Fibroblast of the aortic adventitia (primary cell): ENCODE measurements at places on chromosomes 6 and 20. TPM values are rescaled to one million over a fixed set of nuclear protein-coding genes. Genes with fewer than 3 reads are reported as not detected.

DNA sequence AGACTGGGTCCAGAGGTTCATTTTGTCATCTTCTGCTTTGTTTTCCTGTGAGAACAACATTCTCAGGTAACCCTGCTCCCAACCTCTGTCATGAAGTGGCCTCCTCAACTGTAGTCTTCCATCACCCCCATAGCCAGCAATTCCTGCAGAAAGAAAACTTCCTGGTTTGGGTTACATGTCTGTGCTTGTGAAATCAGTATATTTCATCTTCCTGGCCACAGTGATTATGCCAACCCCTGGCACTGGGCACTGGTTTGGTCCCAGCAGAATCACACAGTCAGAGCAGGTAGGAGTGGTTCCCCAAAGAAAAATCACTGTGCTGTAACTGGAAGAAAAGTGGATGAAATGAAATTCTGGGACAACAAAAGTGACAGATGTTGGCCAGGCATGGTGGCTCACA, 52.5 kb downstream of the CRYBG1 start:
- DNase-seq = no peak

- DNase-seq = no peak
Observed at GRCh38 chr6:167323111-167323510, 1.8 kb upstream of the TTLL2 start.

- DNase-seq = peak; percentile 12
Observed at GRCh38 chr6:21845439-21846140, 252.0 kb downstream of the SOX4 start.

GRCh38 chr20:63968136-63968927, 1.4 kb downstream of the ZNF512B start:
- DNase-seq = no peak

- no peak for DNase-seq
Observed at GRCh38 chr6:170056278-170056711, 234.6 kb downstream of the DLL1 start.

- DNase-seq = peak; percentile 45
Observed at GRCh38 chr6:56073761-56074160, 173.6 kb downstream of the COL21A1 start.

GRCh38 chr6:4948781-4949450, 54.9 kb downstream of the RPP40 start:
- DNase-seq = no peak

- peak; percentile 23 for DNase-seq
Observed at GRCh38 chr6:159217595-159218275, 48.5 kb downstream of the FNDC1 start.

- DNase-seq = no peak
Observed at GRCh38 chr6:87702589-87702945, 534 bp upstream of the AKIRIN2 start.

GRCh38 chr6:71287038-71287437, 1.6 kb upstream of the OGFRL1 start:
- DNase-seq = no peak

Gene EGFL8
- total RNA-seq = 0.16 and 0.72 TPM in 2 replicates

GRCh38 chr20:63372971-63373885, 12.1 kb upstream of the CHRNA4 start:
- DNase-seq = no peak

Gene ADGRB3
- 0.33 and 1.4 TPM in 2 replicates for total RNA-seq

GRCh38 chr6:30612687-30613248, 4.3 kb downstream of the PPP1R10 start:
- peak; percentile 57 for DNase-seq

DNA sequence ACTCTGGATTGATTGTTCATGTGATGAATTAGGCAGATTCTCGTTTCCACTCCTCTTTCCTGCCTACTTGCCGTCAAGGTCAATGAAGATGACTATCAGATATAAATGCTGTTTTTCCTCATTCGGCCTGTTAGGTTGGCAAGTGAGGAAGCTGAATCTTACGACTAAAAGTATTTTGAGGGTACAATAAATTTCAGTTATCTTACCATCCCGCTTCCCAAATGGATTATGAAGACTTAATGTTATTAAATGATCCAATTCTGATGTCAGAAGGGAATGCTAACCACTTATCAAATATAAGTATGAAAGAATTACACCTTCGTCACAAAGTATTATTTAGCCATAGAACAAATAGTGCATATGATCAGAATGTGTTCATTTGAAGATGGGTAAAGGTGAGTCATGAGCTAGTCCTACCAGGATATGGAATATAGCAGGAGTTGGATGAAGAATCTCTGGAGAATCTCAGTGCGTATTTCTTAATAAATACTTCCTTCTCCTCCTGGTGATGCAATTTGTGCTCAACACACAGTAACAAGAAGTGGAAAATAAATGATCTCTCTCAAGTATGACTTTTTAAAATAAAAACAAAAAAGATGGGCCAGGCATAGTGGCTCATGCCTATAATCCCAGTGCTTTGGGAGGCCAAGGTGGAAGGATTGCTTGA, 4.6 kb downstream of the GPLD1 start:
- no peak for DNase-seq

GRCh38 chr20:17679941-17680835, 1.9 kb downstream of the RRBP1 start:
- peak; percentile 81 for DNase-seq

GRCh38 chr6:33904050-33904746, 100.4 kb upstream of the MLN start:
- no peak for DNase-seq

DNA sequence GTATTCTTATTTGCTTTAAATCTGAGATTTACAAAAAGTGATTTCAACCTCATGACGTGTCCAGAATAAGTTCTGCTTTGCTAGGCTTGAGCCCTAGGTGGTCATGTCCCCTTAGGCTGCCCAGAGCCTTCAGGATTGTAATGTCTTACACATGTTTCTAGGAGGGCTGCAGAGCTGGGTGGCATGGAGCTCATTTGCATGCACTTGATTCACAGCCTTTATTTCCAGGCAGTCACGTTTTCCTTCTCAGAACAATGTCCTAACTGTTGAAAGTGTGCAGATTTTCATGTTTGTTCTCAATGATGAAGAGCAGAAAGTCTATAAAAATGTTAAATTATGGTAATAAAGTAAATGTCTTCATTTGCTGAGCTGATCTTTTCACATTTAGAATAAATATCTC, 448.6 kb upstream of the SOX4 start:
- DNase-seq = no peak

- peak; percentile 45 for DNase-seq
Observed at GRCh38 chr6:33298773-33299236, at the start of gene RGL2. Gene RGL2 (minus strand): TSS chr6:33298942. CDS start chr6:33298610, 332 bp downstream.

DNA sequence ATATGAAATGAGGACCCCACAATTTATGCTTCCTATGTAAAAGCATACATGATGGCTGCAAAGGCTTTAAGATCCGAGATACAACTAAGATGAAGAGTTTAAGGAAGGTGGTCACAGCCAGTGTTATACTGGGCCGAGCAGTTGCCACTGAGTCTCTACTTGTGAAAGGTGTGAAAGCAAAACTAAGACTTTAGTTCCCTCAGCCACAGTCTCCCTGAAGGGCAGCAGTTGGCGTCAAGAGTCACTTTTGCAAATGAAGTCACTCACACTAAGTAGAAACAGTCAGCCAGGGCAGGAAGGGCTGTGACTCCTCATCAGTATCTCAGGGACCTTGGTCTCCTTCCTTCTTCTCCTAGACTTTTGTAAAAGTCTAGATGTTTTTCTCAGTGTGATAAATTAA, 191.6 kb upstream of the MCHR2 start:
- no peak for DNase-seq

Gene ADGRG6
- 1.7 and 7.5 TPM in 2 replicates for total RNA-seq

- DNase-seq = peak; percentile 34
Observed at GRCh38 chr6:138981416-138981815, 6.6 kb downstream of the REPS1 start.

Gene R3HDML
- not detected in 2 replicates for total RNA-seq

Gene PLAGL1
- 18.5 and 35.2 TPM in 2 replicates for total RNA-seq

GRCh38 chr20:38452880-38453624, 17.9 kb upstream of the SNHG17 start:
- DNase-seq = peak; percentile 77

Gene TREML2
- total RNA-seq = not detected in 2 replicates

Gene TP53TG5
- 0.09 TPM in 1 of 2 replicates, not detected in the other for total RNA-seq

Gene FAM209B
- not detected in 2 replicates for total RNA-seq

DNA sequence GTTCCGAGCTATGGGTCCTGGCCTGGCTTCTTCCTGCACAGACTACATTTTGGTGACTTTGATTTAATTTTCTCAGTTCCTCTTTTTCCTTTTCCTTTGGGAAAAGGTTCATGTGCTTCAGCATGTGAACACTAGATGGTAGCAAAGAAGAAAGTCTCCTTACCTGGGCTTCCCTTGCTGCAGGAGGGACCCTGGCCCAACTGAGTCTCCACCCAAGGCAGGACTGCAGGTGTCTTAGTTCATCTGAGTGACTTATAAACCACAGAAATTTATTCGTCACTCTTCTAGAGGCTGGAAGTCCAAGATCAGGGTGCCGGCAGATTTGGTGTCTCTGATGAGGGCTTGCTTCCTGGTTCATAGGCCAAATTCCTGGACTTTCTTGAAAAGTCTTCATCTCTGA, 163.2 kb downstream of the SYCP2 start:
- no peak for DNase-seq

DNA sequence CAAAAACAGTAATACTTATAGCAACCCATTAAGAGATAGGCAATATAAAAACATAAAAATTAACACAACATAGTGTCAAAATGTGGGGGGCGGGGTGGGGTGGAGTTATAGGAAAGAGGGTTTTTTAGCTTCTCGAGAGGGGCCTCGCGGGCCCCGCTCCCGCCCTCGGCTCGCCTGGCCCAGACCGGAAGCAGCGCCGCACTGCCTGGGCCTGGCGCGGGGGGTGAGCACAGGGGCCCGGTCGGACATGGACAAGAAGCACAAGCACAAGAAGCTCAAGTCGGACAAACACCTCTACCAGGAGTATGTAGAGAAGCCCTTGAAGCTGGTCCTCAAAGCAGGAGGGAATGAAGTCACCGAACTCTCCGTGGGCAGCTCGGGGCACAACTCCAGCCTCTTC, 53.4 kb downstream of the REV3L start:
- no peak for DNase-seq

Gene UST
- total RNA-seq = 27.1 and 36.1 TPM in 2 replicates

GRCh38 chr6:16752206-16752866, 8.9 kb downstream of the ATXN1 start:
- DNase-seq = peak; percentile 91

GRCh38 chr6:30494291-30494861, 5.1 kb downstream of the HLA-E start:
- DNase-seq = no peak

GRCh38 chr6:130162421-130162820, 60.3 kb downstream of the SAMD3 start:
- DNase-seq = no peak

DNA sequence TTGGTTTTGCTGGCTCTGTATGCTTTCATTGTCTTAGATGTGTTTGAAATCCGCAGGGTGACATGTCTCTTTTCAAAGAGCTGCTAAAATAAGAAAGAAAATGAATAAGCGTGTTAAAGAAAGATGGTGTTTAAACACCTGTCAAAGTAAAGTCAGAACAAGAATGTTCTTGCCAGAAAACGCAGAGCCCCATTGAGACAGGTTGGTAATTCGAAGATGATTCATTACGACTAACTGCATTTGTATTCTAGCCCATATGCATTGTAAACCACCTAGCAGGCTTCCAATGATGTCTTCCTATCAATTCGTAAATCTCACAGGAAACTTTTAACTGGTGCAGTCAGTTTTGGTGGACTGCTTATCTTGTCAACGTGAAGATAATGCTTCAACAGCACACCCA, 16.8 kb downstream of the PHACTR2 start:
- DNase-seq = no peak

- no peak for DNase-seq
Observed at GRCh38 chr6:41064841-41065240, 7.3 kb downstream of the OARD1 start.

- no peak for DNase-seq
Observed at GRCh38 chr20:63070301-63070625, 63.5 kb upstream of the BHLHE23 start.

GRCh38 chr20:57038608-57039440, 227.6 kb downstream of the BMP7 start:
- no peak for DNase-seq

Gene MARCKS
- total RNA-seq = 122 and 144 TPM in 2 replicates
